ENCODE measurements at places on chromosomes 11 and 22.

- DNase-seq, result no peak
Observed at GRCh38 chr22:23522623-23523251, 57.4 kb downstream of the IGLL1 start.

GRCh38 chr11:61019037-61019831 is 47.8 kb downstream of the CD6 start:
- DNase-seq, result no peak

- DNase-seq, result no peak
Observed at GRCh38 chr11:89175796-89176195, 1.9 kb upstream of the TYR start.

DNA sequence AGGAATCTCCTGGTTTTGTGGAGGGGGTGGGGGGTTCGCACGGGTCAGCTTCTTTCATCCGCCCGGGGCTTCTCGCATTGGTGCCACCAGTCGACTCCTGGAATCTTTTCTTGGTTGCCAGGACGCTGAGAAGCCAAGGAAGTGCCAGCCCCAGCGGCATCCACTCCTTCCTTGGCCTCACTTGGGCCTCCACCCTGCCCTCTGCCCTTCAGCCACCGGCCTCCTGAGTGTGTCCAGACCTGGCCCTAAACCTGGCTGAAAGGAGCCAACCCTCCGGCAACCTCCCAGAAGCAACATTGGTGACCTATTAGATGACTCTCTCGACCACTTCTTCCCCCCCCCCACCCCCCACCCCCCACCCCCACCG is 518 bp upstream of the GALNT18 start:
- no peak for DNase-seq

GRCh38 chr22:44814266-44815098 is 62.1 kb downstream of the ARHGAP8 start:
- DNase-seq, result no peak

DNA sequence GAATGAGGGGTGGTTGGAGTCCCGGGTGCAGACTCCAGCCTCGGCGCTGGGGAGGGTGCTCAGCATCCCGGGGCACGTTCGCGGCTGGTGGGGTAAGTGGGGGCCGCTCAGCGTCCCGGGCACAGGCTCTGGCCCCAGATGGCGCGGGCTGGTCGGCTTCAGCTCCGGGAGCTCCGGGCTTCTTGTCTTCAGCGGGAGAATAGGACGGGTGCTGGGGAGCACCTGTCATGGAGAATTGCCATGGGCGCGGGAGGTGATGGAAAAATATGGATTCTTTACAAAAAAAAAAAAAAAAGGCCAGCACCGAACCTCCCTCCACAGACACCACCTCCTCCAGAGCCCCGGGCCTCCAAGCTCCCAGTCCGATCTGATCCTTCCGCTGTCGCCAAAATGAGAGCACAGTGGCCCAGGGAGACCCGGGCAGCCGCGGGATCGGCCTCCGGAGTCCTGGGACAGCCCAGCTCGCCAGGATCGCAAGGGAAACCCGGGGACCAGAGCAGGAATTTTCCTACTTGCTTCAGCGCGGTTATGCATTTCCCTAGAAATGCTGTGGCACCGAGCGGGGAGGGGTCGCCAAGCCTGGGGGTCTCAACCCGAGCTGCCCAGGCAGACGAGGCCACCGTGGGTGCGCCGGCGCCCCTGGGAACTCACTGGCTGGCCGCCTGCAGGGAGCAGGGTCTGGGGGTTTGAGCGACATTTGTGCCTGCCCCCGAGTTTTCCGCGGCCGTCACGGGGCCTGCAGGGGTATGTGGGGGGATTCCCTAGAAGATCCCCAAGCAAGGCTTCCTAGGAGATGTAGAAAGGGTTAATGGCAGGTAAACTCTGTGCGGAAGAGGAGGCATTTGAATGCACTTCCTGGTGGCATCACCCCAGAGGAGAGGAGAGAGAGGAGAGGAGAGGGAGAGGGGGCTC is 1336.9 kb downstream of the BRD1 start:
- DNase-seq, result no peak

DNA sequence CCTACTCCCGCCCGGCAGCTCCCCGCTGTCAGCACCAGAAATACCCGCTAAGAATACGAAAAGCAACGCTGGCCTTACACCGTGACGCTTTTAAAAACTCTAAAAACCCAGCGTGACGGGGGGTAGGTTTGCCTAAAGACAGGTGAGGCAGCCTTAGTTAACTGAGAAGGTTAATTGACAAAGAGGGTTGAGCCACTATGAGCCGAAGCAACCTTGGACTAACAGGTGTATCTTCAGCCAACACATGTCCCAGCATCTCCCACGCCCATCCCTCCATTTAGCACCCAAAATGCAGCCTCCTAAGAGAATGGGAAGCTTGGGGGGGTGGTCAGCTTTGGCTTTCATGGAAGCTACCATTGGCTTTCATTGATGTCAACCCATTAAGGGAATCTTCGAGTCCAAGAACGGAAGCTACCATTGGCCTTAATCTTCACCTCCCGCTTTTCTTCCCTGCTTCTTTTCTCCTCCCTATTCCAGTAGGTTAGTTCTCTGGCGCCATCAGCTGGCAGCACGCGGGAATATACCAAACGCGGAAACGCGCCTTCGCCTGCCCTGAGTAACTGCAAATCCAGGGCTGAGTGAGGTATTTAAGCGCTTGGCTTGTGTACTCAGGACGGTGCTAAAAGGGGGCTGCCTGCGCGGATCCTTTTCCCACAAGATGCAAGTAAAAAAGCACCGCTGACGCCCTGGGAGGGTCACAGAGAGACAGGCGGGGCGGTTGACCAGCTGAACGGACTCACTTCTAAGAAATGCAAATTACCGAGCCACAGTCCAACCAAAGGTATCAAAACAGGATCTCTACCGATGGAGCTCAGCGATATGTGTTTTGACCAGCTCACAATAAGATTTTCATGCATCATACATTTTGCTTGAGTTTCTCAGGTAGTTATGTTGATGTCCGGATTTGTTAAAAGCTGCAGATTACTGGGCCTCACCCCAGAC is 38.5 kb upstream of the GLYATL1 start:
- no peak for DNase-seq

DNA sequence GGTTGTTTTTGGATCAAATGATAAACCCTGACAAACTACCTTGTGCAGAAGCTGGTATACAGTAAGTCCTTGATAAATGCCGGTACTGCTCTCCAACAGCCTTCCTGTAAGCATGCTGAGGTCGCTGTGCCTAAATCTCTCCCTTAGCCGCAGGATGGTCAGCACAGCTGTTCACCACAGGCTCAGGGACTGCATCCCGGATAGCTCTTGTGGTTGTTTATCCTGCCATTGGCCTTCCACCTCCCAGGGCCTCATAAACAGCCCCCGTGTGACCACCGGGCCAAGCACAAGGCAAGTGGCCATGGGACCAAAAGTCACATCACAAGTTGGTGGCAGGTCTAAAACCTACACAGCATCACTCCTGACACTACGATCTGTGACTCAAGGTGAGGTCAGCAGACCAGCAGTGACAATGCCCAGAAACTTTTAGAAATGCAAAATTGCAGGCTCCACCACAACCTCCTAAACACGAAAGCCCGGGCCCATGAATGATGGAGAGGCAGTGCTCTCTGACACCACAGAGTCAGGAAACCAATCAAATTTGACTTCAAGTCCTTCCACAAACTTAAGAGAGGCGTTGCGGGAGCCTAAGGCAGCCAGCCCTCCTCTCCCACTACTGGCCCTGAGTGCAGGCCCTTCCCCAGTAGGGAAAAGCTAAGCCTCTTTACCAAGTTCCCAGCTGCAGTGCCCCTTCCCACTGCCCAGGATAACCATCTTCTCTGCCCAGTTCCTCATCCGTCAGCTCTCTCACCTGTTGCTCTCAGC is 3.9 kb downstream of the SPATA19 start:
- no peak for DNase-seq

DNA sequence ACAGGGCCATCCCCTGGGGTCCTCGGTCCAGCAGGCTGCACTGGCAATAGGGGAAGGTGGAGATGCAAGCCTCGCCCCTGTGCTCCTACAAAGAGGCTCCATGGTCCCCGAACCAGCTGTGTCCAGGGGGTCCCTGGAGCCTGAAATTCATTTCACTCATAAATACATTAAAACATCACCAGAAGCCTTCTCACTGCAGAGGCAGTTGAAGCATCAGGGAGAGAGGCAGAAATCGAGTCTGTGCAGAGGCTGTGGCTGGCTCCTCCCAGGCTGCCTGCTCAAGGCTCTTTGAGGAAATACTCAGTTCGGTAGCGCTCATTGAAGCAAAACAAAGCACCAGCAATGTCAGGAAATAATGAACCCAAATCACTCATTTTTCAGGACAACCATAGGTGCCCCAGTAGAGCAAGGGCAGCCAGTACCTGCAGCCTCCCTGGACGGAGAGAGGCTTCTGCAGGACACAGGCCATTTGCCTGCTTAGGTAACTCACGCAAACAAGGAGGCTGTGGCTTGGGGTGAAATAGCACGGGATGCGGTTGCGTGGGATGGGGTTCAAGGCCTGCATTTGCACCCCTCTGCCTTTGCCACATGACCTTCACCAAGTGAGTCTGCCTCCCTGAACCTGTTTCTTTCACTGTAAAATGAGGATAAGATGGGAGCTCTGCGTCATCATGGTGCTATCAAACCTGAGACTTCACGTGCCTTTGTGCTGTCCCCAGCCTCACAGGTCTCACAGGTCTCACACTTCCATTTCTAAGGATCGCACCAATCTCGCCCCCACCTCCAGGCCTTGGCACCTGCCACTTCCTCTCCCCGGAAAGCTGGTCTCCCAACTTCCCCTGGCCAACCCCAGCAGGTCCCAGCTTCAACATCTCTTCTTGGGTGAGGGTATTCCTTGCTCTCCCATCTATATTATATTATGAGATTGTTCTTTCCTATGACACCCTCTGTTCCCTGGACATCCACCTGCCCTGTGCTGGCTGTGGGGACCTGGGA is 84.3 kb upstream of the SHISAL1 start:
- DNase-seq, result no peak

DNA sequence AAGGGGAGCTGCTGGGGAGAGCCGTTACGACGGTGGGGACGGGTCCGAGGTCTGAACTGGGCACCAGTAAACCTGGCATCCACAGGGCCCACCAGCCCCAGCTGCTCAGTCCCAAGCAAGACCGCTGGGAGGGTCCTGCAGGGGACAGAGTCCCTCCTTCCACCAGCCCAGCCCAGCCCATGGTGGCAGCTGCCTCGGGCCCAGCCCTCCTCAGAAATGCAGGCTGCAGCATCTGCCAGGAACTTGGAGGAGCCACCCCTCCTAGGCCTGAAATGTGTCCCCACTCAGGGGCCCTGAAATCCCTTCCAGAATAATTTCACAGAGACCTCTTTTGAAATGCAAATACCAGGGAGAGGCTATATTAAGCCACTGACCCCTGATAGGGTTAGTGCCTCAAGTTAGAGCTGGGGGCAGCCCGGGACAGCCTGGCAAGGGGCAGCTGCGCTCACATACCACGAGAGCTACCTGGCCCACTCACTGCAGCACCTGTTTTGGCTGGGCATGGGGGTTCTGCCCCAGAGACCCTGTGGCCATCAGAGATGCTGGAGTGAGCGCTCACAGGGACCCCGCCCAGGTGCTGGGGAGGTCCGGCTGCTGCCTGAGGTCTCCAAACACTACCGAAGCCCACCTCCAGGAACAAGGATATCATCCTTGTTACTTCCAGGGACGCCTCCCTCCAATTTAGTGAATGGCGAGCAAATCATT is 53.1 kb downstream of the CELSR1 start:
- no peak for DNase-seq

- DNase-seq, result no peak
Observed at GRCh38 chr11:65204646-65205601, 23.2 kb downstream of the CAPN1 start.

DNA sequence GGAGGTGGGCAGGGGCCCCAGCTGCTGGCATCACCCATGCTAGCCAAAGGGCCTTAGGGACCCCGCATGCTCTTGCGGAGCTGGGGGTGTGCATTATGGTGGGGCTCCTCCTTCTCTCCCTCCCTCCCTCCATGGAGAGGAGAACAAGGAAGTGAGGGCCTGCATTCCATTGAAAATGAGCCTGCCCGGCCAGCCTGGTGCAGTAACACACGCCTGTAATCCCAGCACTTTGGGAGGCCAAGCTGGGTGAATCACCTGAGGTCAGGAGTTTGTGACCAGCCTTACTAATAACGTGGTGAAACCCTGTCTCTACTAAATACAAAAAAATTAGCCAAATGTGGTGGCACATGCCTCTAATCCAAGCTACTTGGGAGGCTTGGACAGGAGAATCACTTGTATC is 22.4 kb downstream of the SNAP29 start:
- no peak for DNase-seq

- no peak for DNase-seq
Observed at GRCh38 chr11:94169516-94169915, 40.9 kb downstream of the PANX1 start.

GRCh38 chr11:94332814-94333213 is 28.4 kb downstream of the IZUMO1R start:
- no peak for DNase-seq

- no peak for DNase-seq
Observed at GRCh38 chr11:93238956-93239355, 41.2 kb upstream of the SLC36A4 start.

GRCh38 chr11:14320020-14320419 is 39.0 kb downstream of the RRAS2 start:
- no peak for DNase-seq

DNA sequence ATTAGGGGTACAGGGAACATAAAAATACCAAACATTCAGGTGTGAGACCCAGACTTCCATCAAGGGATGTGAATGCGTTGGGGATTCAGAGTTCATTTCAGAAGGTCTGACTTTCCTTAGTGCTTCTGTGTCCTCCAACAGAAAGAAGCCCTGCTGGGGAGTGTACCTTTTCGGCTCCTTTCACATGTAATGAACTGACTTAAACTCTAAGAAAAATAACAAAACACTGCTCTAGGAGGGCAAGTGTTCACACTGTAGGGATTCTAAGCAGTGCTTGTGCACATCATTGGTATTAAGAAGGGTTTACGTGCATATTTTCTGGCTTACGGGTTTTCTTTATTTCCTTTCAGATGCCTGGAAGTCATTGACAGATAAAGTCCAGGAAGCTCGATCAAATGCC is 15.7 kb upstream of the TTC36 start:
- DNase-seq, result no peak

DNA sequence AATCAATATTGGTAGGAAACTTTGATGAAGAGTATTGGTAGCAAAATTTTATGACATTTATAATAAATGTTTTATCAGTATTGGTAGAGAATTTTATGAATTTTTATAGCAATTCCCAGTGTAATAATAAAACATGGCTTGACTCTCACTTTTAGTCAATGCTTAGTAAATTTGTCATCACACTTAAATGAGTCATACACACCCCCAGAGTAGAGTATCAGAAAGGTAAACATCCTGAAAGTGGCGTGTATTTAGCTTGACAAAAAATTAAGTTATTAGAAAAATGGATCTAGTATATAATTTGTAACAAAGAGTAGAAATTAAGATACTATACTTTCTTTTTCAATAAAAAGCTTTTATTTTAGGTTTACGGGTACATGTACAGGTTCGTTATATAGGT is 2.6 kb downstream of the MS4A3 start:
- DNase-seq, result no peak

DNA sequence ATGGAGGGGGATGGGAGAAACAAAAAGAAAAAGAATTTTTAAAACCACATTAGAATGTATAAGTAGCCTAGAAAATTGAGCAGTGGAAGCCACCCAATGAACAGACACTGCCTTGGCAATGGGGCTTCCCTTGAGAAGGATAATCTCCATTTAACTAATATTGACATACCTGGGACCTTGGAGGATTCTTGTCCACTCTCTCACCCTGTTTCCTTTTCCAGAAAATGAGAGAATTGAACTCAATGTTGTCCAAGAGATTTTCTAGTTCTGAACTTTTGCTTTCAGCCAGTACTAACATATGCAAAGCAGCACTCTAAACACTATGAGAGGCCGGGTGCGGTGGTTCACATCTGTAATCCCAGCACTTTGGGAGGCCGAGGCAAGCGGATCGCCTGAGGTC is 524 bp downstream of the MS4A8 start:
- DNase-seq, result no peak

GRCh38 chr22:29190051-29190450 is 15.6 kb upstream of the EMID1 start:
- no peak for DNase-seq
